HFFc6 (cell line): ENCODE measurements at places on chromosomes 13 and 19.

DNA sequence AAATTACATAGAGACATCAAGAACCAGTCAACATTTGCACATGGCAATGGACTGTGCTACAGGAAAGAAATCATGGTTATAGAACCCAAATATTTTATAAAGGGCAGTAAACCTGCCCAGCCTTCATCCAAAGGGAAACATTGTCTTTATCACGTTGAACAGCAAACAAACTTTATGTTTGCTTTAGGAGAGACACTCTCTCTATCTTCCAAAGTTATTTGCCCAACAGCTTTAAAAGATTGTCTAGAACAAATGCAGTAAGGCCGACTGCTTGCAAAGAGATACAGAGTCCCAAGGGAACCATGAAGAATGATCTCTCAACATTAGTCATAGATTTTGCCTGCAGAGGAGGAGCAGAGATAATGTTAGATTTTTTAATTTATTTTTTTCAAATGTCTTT lies 1323.5 kb upstream of the SLC10A2 start:
- peaks cover 1% of the 10 kb centered on the region; the same call in 1 of the 2 replicates for H3K27me3 ChIP-seq
- H3K36me3 ChIP-seq = no peaks in the 10 kb centered on the region
- DNase-seq = no peak
- no peak overlapping the region for H3K27ac ChIP-seq

GRCh38 chr13:107576430-107576829 lies 638.9 kb downstream of the LIG4 start:
- no peak overlapping the region for H3K4me3 ChIP-seq
- H3K27ac ChIP-seq = no peak overlapping the region
- H3K36me3 ChIP-seq = peaks cover 4% of the 10 kb centered on the region; the same call in 1 of the 2 replicates
- no peak for DNase-seq

GRCh38 chr13:106151056-106151699 lies 384.3 kb downstream of the EFNB2 start:
- H3K4me1 ChIP-seq = peaks cover 68% of the 10 kb centered on the region
- DNase-seq = peak; percentile 95
- H3K36me3 ChIP-seq = peaks cover 21% of the 10 kb centered on the region
- H3K27ac ChIP-seq = peak overlapping the region; percentile 96
- H3K27me3 ChIP-seq = no peaks in the 10 kb centered on the region; the same call in 1 of the 2 replicates

GRCh38 chr13:40158218-40158617 lies 502.8 kb downstream of the COG6 start:
- no peaks in the 10 kb centered on the region for H3K36me3 ChIP-seq
- peaks cover 2% of the 10 kb centered on the region for H3K27me3 ChIP-seq
- no peak overlapping the region for H3K4me3 ChIP-seq
- no peak for DNase-seq
- H3K4me1 ChIP-seq = no peaks in the 10 kb centered on the region

DNA sequence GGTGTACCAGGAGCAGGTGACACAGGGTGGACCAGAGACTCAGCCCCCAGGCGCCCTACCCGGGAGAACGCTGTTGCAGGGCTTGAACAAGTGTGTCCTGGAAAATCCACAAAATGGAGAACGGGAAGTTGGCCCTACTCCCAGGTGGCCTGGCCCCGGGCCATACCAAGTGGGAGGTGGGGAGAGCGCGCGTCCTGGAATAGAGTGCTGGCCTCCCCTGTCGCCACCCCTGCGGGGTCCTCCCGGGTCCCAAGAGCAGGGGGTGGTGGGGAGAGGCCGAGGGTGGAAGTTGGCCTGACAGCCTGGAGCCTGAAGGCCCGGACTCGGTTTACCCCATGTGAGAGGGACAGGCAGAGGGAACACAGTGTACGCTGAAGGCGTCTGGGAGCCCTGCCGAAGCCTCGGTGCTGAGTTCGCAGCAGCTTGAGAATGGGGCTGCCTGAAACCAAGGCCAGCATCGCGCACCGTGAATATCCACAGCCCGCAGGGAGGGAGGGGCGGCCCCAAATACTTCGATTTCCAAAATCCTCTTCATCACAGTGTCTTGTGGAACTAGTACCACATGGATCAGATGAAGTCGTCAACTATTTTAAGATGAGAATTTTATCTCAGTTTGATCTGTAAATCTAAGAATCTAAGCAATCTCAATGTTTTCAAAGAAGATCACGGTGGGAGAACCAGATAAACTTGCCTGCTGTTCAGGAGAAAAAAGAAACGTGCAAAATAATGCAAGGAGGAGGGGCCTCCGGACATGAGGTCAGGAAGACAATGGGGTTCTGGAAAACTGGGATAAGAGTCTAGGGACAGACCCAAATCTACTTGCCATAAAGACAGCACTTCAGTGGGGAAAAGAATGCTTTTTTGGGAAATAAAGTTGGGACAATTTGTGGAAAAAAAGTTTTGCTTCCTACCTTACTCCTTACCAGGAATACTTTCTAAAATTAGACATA lies 10.4 kb upstream of the KLF16 start:
- H3K27me3 ChIP-seq = peaks cover 3% of the 10 kb centered on the region
- H3K36me3 ChIP-seq = peaks cover 16% of the 10 kb centered on the region; the same call in 1 of the 2 replicates
- peak overlapping the region; percentile 97; the same call in 1 of the 2 replicates for H3K27ac ChIP-seq
- H3K4me3 ChIP-seq = peak overlapping the region; percentile 97
- DNase-seq = no peak

DNA sequence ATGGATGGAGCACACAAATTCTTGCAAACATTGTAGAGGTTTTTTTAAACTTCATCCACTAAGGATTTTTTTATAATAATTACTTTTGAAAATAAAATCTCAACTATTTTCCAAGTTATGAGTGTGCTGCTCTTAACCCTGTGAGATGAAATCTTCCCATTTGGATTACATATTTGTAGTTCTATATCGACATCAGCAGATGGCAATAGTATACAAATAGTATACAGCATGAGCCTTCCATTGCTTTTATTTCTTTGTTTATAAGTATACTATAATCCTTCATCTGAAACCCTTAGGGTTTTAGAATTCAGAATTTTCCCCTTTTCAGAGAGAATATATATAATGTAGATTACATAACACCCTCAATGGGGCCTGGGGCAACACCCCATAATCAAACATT lies 70.5 kb downstream of the GJA3 start:
- DNase-seq = no peak
- H3K27me3 ChIP-seq = no peaks in the 10 kb centered on the region; the same call in 1 of the 2 replicates
- no peaks in the 10 kb centered on the region for H3K4me1 ChIP-seq
- H3K4me3 ChIP-seq = no peak overlapping the region
- H3K27ac ChIP-seq = no peak overlapping the region

DNA sequence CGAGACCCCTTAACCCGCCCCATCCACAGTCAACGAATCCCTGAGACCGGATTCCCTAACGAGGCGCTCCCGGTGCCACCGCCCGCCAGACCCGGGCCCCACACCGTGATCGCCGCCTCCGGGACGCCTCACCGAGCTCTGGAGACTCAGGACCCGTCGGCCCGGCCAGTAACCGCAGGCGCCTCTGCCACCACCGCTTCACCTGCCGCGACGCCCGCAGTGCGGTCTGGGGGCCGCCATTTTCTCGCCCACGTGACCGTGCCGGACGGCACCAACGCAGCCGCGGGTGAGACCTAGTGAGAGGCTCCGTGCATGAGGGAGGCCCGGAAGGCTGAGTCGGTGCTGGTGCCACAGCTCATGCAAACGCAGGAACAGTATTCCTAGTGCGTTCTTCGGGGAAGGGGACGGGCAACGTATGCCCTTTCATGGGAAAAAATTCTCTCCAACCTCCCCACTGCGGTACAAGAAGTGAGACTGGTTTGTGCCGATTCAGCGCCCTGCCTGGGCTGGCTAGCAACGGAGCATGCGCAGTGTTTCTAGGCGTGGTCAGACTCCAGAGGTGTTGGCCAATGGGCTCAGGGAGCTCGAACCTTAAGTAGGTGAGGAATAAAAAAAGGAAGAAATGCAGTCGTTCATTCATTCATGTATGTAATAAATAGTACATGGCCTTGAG lies at the start of gene DOHH:
Gene DOHH (minus strand): TSS at position 246 of the 673 bp plus-strand sequence. CDS start 3,860 bp downstream, outside the sequence.
- peaks cover 24% of the 10 kb centered on the region for H3K4me1 ChIP-seq
- DNase-seq = peak; percentile 94
- H3K27ac ChIP-seq = peak within 1 kb of the TSS; percentile 99
- H3K27me3 ChIP-seq = no peaks in the 10 kb centered on the region; the same call in 1 of the 2 replicates
- H3K4me3 ChIP-seq = peak within 1 kb of the TSS; percentile 95
- peaks cover 12% of the 10 kb centered on the region for H3K36me3 ChIP-seq

- H3K4me3 ChIP-seq = no peak overlapping the region
- no peak overlapping the region for H3K27ac ChIP-seq
- H3K36me3 ChIP-seq = no peaks in the 10 kb centered on the region
- peaks cover 21% of the 10 kb centered on the region for H3K4me1 ChIP-seq
Measured at GRCh38 chr13:93767180-93767916, 540.7 kb downstream of the GPC6 start.

DNA sequence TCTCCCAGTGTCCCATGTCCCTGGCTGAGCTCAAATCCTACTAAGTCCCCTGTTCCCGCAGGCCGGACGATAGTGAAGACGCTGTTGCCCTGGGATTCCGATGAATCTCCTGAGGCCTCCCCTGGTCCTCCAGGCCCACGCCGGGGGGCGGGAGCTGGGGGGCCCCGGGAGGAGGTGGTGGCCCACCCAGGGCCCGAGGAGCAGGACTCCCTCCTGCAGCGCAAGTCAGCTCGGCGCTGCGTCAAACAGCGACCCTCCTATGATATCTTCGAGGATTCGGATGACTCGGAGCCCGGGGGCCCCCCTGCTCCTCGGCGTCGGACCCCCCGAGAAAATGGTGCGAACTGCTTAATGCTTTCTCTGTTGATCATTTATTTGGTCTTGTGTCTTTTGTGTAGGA lies 5.9 kb downstream of the KMT2B start:
- peaks cover 9% of the 10 kb centered on the region for H3K4me1 ChIP-seq
- peaks cover 8% of the 10 kb centered on the region; the same call in 1 of the 2 replicates for H3K36me3 ChIP-seq
- no peak for DNase-seq
- H3K27ac ChIP-seq = no peak overlapping the region
- peaks cover 2% of the 10 kb centered on the region; the same call in 1 of the 2 replicates for H3K27me3 ChIP-seq
- H3K4me3 ChIP-seq = no peak overlapping the region

- no peaks in the 10 kb centered on the region for H3K27me3 ChIP-seq
- H3K27ac ChIP-seq = no peak overlapping the region
- peak; percentile 20 for DNase-seq
- H3K36me3 ChIP-seq = peaks cover 24% of the 10 kb centered on the region
- H3K4me1 ChIP-seq = peaks cover 57% of the 10 kb centered on the region
Measured at GRCh38 chr13:83618966-83619365, 263.3 kb downstream of the SLITRK1 start.

- peaks cover 13% of the 10 kb centered on the region for H3K36me3 ChIP-seq
- no peaks in the 10 kb centered on the region for H3K27me3 ChIP-seq
- no peak overlapping the region for H3K27ac ChIP-seq
Measured at GRCh38 chr13:21511849-21512248, 52.7 kb upstream of the ZDHHC20 start.

DNA sequence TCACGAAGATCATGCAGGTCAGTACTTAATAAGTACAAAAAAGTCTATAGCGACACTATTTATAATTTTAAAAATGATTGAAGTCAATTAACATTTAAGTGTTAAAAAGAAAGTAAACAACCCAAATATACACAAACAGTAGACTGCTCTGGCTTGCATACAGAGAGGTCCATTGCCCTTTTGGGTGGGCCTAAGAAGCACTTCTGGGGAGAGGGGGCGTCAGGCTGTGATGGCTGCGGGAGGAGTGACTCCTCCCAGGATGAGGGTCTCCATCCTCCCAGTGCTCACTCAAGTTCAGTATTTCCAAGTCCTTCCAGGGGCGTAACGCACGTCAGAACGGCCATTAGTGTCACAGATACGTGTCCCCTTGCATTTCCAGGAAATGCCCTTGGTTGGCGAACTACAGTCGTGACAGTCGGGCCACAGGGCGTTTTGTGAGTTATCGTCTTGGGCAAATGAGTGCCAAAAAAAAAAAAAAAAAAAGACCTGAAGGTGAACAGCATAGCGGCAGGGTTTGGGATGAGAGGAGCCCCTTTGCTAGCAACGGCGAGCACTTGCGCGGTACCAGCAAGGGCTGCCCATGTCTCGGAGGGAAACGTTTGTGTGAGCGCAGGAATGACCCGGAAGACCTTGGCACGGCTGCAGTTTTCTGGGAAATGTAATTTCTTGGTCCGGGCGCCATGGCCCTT lies at the start of gene SCGB2B2:
Gene SCGB2B2 (minus strand): TSS at position 463 of the 689 bp plus-strand sequence. CDS start 82,596 bp downstream, outside the sequence.
- H3K36me3 ChIP-seq = peaks cover 52% of the 10 kb centered on the region
- DNase-seq = no peak
- H3K4me1 ChIP-seq = peaks cover 31% of the 10 kb centered on the region
- peak within 1 kb of the TSS; percentile 99 for H3K27ac ChIP-seq
- H3K27me3 ChIP-seq = peaks cover 1% of the 10 kb centered on the region
- H3K4me3 ChIP-seq = peak within 1 kb of the TSS; percentile 98

GRCh38 chr19:29882719-29883105 lies 59.3 kb upstream of the URI1 start:
- H3K4me3 ChIP-seq = peak overlapping the region; percentile 19; the same call in 1 of the 2 replicates
- H3K36me3 ChIP-seq = peaks cover 4% of the 10 kb centered on the region; the same call in 1 of the 2 replicates
- peaks cover 5% of the 10 kb centered on the region for H3K27me3 ChIP-seq

GRCh38 chr13:67776151-67776550 lies 546.0 kb upstream of the PCDH9 start:
- H3K27ac ChIP-seq = no peak overlapping the region
- no peaks in the 10 kb centered on the region for H3K36me3 ChIP-seq
- H3K4me1 ChIP-seq = no peaks in the 10 kb centered on the region
- no peak for DNase-seq
- no peaks in the 10 kb centered on the region for H3K27me3 ChIP-seq

DNA sequence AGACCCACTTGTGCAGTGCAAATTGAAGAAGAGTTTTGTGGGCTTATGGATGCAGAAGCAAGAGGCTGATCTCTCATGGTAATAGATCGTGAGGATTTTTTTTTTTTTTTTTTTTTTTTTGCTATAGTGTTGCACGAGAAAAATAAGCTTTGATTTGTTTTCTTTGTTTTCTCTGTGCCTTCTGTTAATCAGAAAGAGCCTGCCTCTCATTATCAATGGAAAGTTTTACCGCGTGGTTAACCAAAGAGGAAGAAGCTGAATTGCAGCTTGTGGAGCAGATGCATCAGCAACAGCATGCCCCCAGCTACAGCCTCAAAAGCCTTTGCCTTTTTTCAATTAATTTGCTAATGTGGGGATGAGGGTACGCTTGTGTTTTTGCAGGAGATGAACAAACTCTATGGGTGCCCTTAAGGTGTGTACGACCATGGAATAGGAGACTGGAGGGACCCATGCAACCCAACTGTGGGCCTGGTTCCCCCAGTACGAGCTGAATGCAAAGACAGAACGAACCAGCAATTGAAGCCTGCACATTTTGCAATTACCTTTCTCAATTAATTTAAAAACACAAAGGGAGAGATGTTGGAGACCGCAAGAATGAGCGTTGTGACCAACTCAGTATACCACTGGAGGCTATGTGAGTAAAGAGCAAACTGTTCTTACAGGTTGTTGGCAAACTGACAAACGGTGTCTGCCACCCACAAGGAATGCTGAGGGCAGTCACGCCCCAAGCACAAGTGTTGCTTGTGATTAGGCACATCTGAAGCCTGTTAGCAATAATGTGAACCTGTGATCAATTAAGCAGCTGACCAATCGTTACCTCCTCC lies 58.6 kb upstream of the SPRY2 start:
- peaks cover 9% of the 10 kb centered on the region; the same call in 1 of the 2 replicates for H3K27me3 ChIP-seq
- H3K4me3 ChIP-seq = no peak overlapping the region
- no peak overlapping the region for H3K27ac ChIP-seq
- H3K36me3 ChIP-seq = no peaks in the 10 kb centered on the region
- no peaks in the 10 kb centered on the region for H3K4me1 ChIP-seq

DNA sequence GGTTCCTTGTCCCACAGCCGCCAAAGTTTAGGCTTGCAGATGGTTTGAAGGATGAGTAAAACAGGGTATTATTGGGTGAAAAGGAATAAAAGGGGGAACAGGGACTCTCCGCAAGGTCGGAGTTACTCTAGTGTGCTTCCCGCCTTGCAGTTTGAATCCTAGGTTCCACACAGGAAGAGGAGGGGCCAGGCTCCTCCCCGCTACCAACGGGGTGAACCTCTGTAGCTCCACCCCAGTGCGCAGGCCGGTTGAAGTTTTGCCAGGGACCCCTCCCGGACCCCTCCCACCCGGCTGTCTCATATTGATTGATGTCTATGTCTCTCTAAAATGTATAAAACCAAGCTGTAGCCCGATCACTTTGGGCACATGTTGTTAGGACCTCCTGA lies 11.6 kb upstream of the GTF2F2 start:
- no peak overlapping the region for H3K27ac ChIP-seq
- no peak overlapping the region for H3K4me3 ChIP-seq
- no peaks in the 10 kb centered on the region for H3K36me3 ChIP-seq
- DNase-seq = no peak
- peaks cover 9% of the 10 kb centered on the region; the same call in 1 of the 2 replicates for H3K4me1 ChIP-seq
